NCI-H146 (cell line): ENCODE measurements at places on chromosomes 3 and 15.

- DNase-seq: no peak
These were observed 504.7 kb upstream of the PROK2 start for GRCh38 chr3:72289692-72290071.

GRCh38 chr3:47379411-47379899, 1.4 kb upstream of the PTPN23 start:
- DNase-seq: peak; percentile 35

DNA sequence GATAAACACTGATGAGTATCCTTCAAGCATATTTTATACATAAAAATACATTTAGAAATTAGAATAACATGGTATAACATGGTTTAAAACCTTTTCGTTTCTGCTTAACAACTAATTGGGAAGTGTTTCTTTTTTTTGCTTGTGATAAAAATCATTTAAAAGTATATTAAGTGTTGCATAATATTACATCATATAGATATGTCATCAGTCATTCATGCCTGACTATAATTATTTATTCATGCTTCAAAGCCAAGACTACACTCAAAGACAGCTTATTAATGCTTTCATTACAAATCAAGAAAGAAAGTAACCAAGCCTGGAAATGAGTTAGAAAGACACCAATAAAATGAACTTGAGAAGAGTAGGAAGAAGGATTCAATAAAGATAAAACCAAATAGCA, 136.6 kb upstream of the TP63 start:
- no peak for DNase-seq

GRCh38 chr3:71492566-71492965, 91.0 kb downstream of the FOXP1 start:
- no peak for DNase-seq

- no peak for DNase-seq
These were observed 23.8 kb upstream of the ANXA2 start for GRCh38 chr15:60421544-60421943.
